Central memory CD4-positive, alpha-beta T cell (primary cell): ENCODE measurements at places on chromosomes 6 and 20.

- DNase-seq = no peak
Observed at GRCh38 chr20:57893366-57893999, 183.7 kb upstream of the PMEPA1 start.

GRCh38 chr20:17666481-17666880 lies 15.6 kb downstream of the RRBP1 start:
- DNase-seq = no peak

DNA sequence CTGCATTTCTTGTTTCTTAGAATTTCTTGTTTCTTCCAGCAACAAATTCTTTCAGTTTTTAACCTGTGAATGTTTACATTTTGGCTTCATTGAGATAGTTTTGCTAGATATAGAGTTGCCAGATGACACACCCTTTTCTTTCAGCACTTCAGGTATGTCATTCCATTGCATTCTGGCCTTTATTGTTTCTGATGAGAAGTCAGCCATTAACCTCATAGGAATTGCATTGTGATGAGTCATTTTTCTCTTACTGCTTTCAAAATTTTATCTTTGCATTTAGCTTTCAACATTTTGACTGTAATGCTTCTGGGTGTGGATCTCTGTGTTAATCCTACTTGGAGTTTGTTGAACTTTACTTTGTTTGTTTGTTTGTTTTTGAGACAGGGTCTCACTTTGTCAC lies 440.3 kb upstream of the HS3ST5 start:
- no peak for DNase-seq

DNA sequence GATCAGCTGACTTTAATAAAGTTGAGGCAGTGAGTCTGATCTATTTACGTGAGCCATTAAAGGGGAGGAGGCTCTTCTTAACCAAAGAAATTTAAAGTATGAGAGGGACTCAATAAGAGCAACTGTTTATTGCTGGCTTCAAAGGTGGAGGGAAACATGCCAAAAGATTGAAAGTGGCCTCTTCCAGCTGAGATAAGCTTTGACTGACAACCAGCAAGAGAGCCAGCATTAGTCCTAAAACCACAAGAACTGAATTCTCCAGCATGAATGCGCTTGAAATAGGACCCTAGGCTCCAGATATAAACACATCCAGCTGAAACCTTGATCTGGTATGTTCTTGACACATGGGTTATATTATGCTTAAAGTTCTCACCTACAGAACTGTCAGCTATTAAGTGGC lies 123.1 kb upstream of the GJE1 start:
- DNase-seq = no peak

GRCh38 chr6:15399641-15400470 lies 154.0 kb downstream of the JARID2 start:
- DNase-seq = no peak

GRCh38 chr20:34528921-34529297 lies 12.7 kb downstream of the DYNLRB1 start:
- DNase-seq = no peak

DNA sequence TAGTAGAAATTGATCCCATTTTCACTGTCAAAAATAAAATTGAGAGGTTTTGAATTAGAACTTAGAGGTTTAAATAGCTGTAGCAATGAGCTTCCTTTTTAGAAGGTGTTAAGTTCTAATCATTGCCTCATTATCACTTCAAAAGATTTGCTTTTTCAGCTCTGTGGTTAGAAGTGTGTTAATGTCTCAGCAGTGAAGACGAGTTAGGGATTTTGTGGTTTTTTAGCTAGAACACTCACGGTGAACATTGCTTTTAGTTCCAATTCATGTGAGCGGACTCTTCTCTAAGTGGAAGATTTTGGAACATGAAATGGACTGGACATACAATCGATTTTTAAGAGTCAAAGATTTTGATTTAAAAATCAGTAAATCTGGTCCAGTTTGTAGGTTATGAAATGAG lies 12.7 kb upstream of the IFNGR1 start:
- DNase-seq = peak; percentile 64
